Tongue (tissue), 3 donors: ENCODE measurements at places on chromosomes 6 and 20. TPM values are rescaled to one million over a fixed set of nuclear protein-coding genes. Genes with fewer than 3 reads are reported as not detected.

Gene EBF4
- total RNA-seq: 3.4 TPM

Gene HSPA1B
- 827 TPM for total RNA-seq

Gene OR2H2
- total RNA-seq: not detected

Gene TBC1D7
- total RNA-seq: 17.0 TPM

Gene AGER
- 4.8 TPM for total RNA-seq

Gene EDEM2
- total RNA-seq: 13.6 TPM

Gene ELMO2
- total RNA-seq: 51.3 TPM

Gene RIPPLY2
- total RNA-seq: not detected

Gene PAX1
- total RNA-seq: 4.1 TPM

Gene DUSP15
- total RNA-seq: 0.82 TPM

Gene CPNE5
- total RNA-seq: 8.7 TPM

Gene ENPP1
- total RNA-seq: 27.7 TPM

Gene AARS2
- 19.6 TPM for total RNA-seq

Gene CCN2
- 57.3 TPM for total RNA-seq

Gene ADISSP
- 13.5 TPM for total RNA-seq

Gene OOEP
- total RNA-seq: not detected

Gene PRDM13
- total RNA-seq: not detected

Gene L3MBTL3
- total RNA-seq: 11.7 TPM

Gene LIN28B
- total RNA-seq: 0.21 TPM

Gene PNPLA1
- not detected for total RNA-seq

Gene SOX18
- 17.6 TPM for total RNA-seq

Gene ETV7
- total RNA-seq: 0.21 TPM

Gene UBD
- total RNA-seq: not detected

Gene TRIM40
- not detected for total RNA-seq

Gene SIRPD
- not detected for total RNA-seq

Gene PBOV1
- not detected for total RNA-seq

Gene SRPK1
- 28.1 TPM for total RNA-seq

Gene CFAP61
- 2.2 TPM for total RNA-seq
